ENCODE measurements at places on chromosomes 3 and 15.

DNA sequence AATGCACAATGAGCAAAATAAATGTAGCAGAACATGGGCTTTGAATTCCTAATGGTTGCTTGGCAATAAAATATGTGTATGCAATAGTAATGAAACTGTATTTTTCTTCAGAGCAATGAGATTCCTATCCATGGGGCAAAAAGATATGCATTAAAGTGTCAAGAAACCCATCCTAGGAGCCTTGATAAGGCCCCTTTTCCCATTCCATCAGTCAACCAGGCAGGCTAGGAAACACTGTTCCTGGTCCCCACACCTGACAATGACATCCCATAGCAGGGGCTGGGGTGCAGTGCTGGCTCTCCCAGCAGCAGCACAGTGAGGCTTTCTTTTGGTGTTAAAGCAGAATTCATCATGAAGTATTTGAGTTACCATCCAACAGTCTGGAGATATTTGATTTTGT lies 113.3 kb upstream of the AGTR1 start:
- DNase-seq, result no peak

GRCh38 chr3:152155246-152156020 lies 113.3 kb upstream of the MBNL1 start:
- no peak for DNase-seq

GRCh38 chr15:96187341-96188305 lies 142.9 kb upstream of the NR2F2 start:
- no peak for DNase-seq

DNA sequence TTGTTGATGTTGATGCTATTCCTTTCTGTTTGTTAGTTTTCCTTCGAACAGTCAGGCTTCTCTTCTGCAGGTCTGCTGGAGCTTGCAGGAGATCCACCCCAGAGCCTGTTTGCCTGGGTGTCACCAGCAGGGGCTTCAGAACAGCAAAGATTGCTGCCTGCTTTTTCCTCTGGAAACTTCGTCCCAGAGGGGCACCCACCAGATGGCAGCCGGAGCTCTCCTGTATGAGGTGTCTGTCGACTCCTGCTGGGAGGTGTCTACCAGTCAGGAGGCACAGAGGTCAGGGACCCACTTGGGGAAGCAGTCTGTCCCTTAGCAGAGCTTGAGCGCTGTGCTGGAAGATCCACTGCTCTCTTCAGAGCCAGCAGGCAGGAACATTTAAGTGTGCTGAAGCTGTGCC lies 303.2 kb downstream of the ZIC1 start:
- DNase-seq, result no peak

- no peak for DNase-seq
Measured at GRCh38 chr15:25879438-25879837, 16.3 kb upstream of the ATP10A start.

GRCh38 chr3:46878781-46879436 lies 1.4 kb downstream of the PTH1R start:
- no peak for DNase-seq

- no peak for DNase-seq
Measured at GRCh38 chr3:171072432-171072831, 45.9 kb upstream of the SLC2A2 start.

- DNase-seq, result no peak
Measured at GRCh38 chr15:89067751-89068150, 20.5 kb upstream of the ABHD2 start.

DNA sequence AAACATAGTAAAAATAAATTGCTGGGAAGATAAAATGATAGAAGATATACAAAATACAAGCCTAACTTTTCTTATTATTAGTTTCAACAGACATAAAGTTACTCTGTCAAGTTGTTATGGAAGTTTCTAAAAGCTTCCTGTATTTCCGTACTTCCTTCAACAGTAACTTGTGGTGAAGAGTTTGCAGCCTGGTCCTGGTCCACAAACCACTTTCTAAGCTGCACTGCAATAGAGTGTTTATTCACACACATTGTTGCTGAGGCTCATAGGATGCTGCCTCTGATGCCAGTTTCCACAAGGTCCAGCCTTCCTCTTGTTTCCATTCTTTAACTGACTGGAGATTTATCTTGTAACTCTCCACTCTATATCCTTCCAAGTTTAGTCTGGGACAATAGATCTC lies 39.4 kb upstream of the KY start:
- DNase-seq, result no peak

- no peak for DNase-seq
Measured at GRCh38 chr3:8851703-8852102, 82.3 kb upstream of the OXTR start.

DNA sequence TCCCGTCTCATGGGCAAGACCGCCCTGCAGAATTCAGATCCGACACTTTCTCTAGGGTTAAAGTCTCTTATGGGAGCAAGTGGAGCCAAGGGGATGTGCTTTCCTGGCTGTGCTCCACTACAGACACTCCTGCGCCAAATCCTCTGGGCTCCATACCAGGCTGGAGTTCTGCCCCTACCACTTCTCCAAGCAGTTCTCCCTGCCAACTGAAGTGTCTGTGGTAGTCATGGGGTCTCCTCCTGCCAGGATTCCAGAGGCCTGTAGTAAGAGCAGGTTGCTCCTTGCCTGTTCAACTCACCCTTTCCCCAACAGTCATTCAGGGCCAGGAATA lies 403.2 kb downstream of the GRM7 start:
- DNase-seq, result no peak

- no peak for DNase-seq
Measured at GRCh38 chr15:51335087-51335486, 3.3 kb downstream of the CYP19A1 start.

DNA sequence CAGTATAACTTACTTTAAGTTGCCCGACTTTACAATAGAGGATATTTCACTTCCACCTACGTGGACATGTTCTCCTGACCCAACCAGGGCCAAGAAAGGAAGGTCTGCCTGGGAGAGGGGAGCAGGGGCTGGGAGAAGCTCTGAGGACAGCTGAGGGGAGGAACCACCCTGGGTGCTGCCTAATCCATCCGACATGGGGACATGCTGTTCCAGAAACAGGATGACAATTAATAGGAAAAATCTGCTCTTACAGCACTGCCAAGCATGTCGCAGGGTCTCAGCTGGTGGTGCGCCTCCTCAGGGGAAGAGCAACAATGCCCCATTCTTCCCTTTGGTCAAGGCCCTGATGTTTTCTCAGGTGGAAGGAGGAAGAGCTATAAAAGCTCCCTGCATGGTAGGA lies 132.3 kb downstream of the NTRK3 start:
- DNase-seq, result no peak

GRCh38 chr3:97937205-97937604 lies 35.0 kb downstream of the RIOX2 start:
- no peak for DNase-seq

DNA sequence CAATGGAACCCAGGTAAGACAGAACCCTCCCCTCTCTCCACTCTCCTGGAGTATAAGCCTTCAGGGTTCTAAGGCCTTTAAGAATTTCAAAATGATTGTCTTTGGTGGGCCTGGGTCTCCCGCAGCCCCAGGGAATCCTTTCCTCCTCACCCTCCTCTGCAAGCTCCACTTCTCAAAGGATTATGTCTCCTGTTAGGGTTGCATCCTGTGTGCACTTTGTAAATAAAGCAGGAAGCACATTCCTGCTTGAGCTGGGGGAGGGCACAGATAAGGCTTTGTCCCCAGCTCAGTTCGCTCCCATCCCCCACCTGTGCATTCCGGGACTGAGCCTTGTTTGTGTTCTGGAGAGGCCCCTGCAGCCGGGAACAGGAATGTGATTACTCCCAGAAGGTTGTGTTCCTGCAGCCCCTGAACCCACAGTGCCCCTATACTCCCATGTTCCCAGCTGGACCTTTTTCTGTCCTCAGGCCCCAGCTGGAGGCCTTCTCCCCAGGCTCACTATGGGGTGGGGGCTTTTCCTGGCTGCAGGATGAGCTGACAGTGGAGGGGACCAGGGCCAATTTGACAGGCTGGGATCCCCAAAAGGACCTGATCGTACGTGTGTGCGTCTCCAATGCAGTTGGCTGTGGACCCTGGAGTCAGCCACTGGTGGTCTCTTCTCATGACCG lies 9.5 kb downstream of the TYRO3 start:
- DNase-seq, result no peak

DNA sequence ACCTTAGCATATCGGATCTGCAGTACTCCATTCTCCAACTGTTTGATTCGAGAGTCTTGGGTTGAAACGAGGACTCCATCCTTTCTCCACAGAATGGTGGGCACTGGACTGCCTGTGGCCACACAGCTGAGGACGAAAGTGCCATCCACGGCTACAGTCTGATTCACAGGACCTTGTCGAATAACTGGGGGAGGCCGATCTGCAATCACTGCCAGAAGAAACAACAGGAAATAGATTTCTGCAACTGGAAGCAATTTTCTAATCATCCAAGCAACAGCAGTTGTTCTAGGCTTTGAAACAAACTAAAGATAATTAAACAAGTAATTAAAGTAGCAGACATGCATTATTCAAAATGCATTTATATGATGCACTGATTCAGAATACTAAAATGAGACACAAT lies 1097.7 kb downstream of the ROBO1 start:
- DNase-seq, result no peak

GRCh38 chr3:126052196-126053058 lies 31.5 kb downstream of the SLC41A3 start:
- no peak for DNase-seq

- DNase-seq, result no peak
Measured at GRCh38 chr3:9787714-9788113, 4.6 kb downstream of the TADA3 start.

DNA sequence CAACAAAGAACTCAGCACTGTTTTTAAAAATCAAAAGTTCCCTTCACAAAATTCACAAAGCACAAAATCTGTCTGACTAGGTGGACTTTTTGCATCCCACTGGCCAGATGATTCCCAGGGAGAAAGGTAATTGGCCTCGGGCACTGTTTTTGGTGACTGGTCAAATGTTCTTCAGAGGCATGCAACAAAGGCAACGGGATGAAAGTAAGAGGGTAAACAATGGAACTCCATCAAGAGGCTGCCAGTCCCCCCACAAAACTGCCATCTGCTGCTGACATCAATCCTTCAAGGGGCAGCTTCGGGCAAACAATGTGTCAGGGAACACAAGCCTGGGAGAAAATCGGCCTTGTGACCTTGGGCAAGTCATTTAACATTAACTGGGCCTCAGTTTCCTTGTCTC lies 3.3 kb downstream of the SRGAP3 start:
- DNase-seq, result no peak

- no peak for DNase-seq
Measured at GRCh38 chr3:8650583-8651416, 6.2 kb upstream of the SSUH2 start.

- DNase-seq, result no peak
Measured at GRCh38 chr3:66153481-66154443, 67.0 kb upstream of the SLC25A26 start.

GRCh38 chr3:127822682-127823425 lies 539 bp upstream of the MGLL start:
- no peak for DNase-seq

- DNase-seq, result no peak
Measured at GRCh38 chr3:183725387-183725786, 27.8 kb downstream of the YEATS2 start.

DNA sequence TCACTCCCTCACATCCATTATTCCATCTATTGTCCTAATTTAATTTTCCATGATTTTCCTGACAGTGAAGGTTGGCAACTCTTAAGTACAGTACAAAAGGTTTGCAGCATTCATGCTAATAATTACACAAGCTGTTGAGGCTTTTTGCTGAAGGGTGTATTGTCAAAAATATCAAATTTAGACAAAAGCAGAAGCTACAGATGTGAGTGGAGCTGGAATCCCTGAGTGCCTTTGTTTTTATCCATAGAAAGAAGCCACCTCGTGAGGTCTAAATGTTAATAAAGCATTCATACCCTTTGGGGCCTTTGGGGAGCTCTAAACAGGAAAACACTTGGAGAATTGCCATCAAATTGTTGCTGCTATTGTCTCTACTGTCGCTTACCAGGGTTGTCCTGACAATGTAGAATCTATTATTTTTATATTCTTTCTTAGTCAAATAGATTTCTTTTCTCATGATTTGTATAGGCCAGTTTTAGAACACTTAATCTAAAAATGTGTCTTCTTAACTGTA lies 185.8 kb upstream of the ROBO1 start:
- DNase-seq, result no peak

GRCh38 chr3:157125101-157125500 lies 34.8 kb downstream of the CCNL1 start:
- DNase-seq, result no peak

DNA sequence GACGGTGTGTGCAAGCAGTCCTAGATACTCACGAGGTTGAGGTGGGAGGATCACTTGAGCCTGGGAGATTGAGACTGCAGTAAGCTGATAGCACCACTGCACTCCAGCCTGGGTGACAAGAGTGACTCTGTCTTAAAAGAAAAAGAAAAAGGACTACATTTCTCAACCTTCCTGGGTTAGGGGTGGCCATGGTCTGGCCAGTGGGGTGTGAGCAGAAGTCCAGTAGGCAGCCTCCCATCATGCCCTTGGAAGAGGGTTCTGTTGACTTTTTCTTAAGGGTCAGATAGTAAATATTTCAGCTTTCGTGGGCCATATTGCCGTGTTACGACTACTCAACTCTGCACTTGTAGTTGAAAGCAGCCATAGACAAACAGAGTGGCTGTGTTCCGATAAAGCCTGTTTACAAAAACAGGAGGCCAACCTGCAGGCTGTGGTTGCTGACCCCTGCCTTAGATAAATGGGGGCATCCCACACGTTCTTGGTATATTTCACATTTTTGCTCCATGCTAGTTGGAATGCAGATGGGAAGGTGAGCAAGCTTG lies 31.0 kb upstream of the PDE8A start:
- DNase-seq, result no peak

- no peak for DNase-seq
Measured at GRCh38 chr3:38397320-38397719, 50.7 kb downstream of the XYLB start.

DNA sequence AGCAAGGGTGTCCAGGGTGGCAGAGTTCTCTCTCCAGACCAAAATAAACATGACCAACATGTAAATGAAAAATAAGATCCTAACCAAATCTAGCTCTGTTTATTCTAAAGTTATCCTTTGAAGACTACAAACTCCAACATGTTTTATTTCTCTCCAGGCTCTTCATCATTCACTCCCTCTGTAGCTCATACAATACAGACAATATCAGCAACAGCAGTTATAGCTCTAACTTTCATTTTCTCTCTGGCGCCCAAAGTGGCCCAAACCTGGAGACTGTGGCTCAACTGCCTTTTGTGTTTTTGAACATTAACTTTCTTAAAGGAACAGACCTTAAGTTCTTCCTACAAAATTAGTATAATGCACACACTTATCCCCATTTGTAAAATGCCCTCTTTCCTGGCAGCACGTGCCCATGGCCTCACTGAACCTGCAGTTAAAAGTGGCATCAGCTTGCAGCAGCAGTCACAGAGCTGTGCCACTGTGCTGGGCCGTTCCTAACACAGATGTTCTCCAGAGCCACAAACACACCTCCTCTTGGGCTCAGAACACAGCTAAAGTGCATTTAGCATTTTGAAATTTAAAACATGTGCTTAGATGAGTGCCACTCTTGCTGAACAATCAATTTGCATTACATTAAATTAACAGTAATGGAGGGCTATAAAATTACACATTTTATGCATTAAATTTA lies 91.9 kb downstream of the RORA start:
- no peak for DNase-seq

GRCh38 chr3:69566275-69566674 lies 173.0 kb upstream of the MITF start:
- no peak for DNase-seq

All from activated CD8-positive, alpha-beta memory T cell treated with anti-CD3 and anti-CD28 coated beads, Interleukin-2, amount 50 U/mL, for 4 hours (primary cell).